ENCODE measurements at places on chromosomes 2 and 18.

DNA sequence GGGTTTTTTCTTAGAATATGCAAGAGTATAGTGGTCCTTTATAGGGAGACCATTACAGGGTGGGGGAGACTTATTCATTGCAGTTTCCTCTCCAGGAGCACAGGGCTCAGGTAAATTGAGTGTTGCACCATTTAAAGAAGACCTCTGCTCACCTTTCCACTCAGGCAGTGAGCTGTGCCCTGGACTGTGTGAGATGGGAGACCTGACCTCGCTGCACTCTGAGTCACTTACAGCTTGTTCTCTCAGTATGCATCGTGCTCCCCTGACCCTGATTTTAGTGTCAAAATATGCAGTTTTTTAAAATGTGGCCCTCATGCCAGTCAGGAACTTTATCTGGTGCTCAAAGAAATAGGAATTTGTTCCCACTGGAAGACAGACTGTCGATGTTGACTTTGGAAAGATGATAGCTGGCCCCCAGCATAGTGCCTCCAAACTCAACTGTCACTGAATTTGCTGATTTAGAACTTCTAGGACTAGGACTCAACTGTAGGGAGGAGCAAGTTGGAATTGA, 146.7 kb upstream of the EPAS1 start:
- DNase-seq, result no peak

DNA sequence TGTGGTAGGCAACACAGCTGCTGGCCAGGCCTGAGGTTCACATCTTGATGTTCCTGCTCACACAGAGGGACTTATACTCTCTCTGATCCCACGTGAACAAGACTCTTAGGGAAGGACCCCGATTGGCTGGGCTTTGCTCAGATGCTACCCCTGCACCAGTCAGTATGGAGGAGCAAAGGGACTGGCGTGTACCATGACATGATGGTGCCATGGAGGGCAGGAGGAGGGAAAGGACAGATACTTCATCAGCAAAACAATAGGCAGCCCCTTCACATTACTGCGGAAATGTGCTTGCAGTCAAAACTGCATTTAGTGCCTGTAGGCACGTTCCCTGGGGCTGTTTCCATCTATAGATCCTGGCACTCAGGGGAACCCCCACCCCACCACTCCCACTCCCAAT, 42.7 kb downstream of the ZFP36L2 start:
- no peak for DNase-seq

- DNase-seq, result no peak
Observed at GRCh38 chr2:162890690-162891311, 52.2 kb upstream of the KCNH7 start.

- no peak for DNase-seq
Observed at GRCh38 chr18:55744206-55744605, 156.2 kb upstream of the TCF4 start.

- DNase-seq, result no peak
Observed at GRCh38 chr2:20796374-20796791, 26.5 kb downstream of the LDAH start.

- no peak for DNase-seq
Observed at GRCh38 chr2:176496761-176497160, 227.5 kb downstream of the MTX2 start.

GRCh38 chr18:48274301-48274700, 134.9 kb downstream of the ZBTB7C start:
- DNase-seq, result no peak

DNA sequence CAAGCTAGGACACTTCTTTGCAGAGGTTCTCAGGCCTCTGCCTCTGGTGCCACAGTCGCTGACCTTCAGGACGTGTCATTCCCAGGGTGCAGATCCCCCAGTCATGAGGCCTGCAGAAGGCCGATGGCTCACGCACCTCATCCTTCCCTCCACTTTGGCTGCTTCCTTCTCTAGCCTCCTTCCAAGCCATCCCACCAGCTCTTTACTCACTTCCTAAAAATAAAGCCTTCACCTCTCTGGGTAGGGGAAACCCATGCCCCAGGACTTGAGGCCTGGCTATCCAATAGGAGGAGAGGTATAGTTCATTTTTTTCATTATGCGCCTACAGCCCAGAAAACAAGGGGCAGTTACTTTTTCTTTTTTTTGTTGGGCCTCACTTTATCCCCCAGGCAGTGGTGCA, 91.4 kb downstream of the B3GNT2 start:
- no peak for DNase-seq

All from central memory CD4-positive, alpha-beta T cell (primary cell).